Jurkat, Clone E6-1 (cell line): ENCODE measurements at places on chromosomes 2 and 18.

GRCh38 chr2:197821550-197822289, 17.3 kb downstream of the PLCL1 start:
- DNase-seq, result no peak

GRCh38 chr18:34911081-34911480, 130.1 kb upstream of the MAPRE2 start:
- DNase-seq, result no peak

GRCh38 chr2:200534572-200534971, 8.6 kb downstream of the SGO2 start:
- DNase-seq, result no peak

DNA sequence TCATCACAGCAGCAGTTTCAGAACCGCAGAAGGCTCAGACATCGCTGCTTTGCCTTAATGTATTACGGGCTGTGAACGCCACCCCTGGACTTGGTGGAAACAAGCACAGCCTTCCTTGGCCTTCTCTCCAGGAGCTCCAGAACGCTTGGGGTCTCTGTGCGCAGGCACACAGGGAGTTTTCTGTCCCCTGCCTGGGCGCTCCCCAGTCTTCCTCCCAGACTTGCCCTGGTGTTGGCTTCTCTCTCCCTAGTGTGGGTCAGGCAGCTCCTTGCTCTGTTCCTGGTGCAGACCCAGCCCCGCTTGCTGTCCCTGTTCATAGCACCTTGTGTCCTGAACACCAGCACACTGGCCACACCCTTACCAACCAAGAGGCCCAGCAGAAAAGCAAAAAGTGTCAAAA, 103.6 kb downstream of the FAM210A start:
- no peak for DNase-seq

- DNase-seq, result no peak
Observed at GRCh38 chr18:79022603-79023002, 43.0 kb downstream of the SALL3 start.

GRCh38 chr2:38658613-38659012, 7.3 kb upstream of the GALM start:
- no peak for DNase-seq

- no peak for DNase-seq
Observed at GRCh38 chr18:62939926-62940325, 224.6 kb downstream of the PHLPP1 start.

GRCh38 chr18:7901657-7902056, 334.5 kb downstream of the PTPRM start:
- DNase-seq, result no peak

- no peak for DNase-seq
Observed at GRCh38 chr2:26849056-26849999, 1.4 kb downstream of the DPYSL5 start.

- DNase-seq, result no peak
Observed at GRCh38 chr2:147631294-147631693, 213.5 kb upstream of the ACVR2A start.

- DNase-seq, result no peak
Observed at GRCh38 chr2:7745369-7745768, 828.2 kb downstream of the RNF144A start.
